ENCODE measurements at places on chromosomes 11 and 22. TPM values are rescaled to one million over a fixed set of nuclear protein-coding genes. Genes with fewer than 3 reads are reported as not detected.

The TREH gene
- total RNA-seq = not detected

The MAJIN gene
- not detected for total RNA-seq

- DNase-seq = no peak
These were observed 19.3 kb upstream of the CBX7 start for GRCh38 chr22:39171623-39172264.

DNA sequence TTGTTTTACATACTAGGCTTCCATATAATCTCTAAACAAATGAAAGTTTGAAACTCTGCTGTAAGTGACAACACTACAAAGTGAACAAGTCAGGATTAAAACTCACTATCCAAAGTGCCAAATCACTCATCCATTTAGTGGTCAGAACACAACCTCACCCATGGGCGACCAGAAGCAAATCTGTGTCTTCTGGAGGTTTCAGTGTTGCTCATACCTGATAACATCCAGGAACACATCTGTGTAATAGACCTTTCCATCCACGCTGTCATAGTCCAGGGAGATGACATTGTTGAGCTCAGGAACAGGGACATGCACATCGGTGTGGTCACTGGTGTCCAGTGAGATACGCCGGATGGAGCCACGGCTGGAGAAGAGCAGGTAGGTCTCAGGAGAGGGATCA, 28.5 kb upstream of the CKAP5 start:
- DNase-seq = no peak

GRCh38 chr22:24564376-24565058, 8.7 kb downstream of the SNRPD3 start:
- DNase-seq = no peak

GRCh38 chr11:3995949-3996554, 98.5 kb upstream of the RRM1 start:
- no peak for DNase-seq

DNA sequence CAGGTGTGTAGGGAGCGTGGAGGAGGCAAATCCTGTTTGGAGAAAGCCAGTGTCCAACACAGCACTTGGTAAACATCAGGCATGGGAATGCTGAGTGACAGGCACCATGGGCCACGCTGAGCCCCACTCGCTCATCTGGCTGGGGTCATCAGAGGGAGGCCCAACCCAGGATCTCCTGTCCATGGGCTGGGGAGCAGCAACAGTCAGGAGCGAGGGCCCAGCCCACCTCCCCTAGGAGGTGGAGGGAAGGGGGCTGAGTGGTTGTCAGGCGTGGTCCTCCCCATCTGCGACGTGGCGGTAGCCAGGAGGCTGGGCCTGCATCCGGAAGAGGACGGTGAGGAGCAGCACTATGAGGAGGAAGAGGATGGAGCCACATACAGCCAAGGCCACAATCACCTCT, 8.8 kb downstream of the ACP2 start:
- DNase-seq = no peak

DNA sequence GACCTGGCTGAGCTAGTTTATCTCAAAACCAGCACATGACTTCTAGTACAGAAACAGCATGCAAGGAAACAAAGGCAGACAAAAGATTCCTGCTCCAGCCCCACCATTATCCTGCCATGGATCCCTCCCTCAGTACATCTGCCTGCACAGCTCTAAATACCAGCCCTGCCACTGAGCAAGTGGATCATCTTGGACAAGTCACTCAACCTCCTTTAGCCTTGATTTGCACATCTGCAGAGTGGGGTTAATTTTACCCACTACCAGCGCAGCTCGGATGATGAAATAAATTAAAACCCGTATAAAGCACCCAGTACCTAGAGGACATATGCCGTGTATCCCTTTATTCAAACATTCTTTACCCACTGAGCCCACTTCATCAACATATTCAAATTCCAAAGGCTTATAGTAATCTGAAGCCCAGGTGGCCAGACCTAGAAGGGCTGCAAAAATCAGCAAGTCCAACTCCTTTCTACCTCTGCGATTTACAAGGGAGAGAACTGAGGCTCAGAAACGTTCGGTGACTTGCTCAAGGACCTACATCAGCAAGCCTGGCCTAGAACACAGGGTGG, 7.5 kb downstream of the SYN3 start:
- DNase-seq = no peak

- no peak for DNase-seq
These were observed 27.5 kb downstream of the LARGE2 start for GRCh38 chr11:45949992-45950407.

GRCh38 chr11:9015677-9016076, 11.9 kb upstream of the NRIP3 start:
- peak; percentile 51 for DNase-seq

- DNase-seq = no peak
These were observed 93.9 kb downstream of the DSCAML1 start for GRCh38 chr11:117702946-117703598.

DNA sequence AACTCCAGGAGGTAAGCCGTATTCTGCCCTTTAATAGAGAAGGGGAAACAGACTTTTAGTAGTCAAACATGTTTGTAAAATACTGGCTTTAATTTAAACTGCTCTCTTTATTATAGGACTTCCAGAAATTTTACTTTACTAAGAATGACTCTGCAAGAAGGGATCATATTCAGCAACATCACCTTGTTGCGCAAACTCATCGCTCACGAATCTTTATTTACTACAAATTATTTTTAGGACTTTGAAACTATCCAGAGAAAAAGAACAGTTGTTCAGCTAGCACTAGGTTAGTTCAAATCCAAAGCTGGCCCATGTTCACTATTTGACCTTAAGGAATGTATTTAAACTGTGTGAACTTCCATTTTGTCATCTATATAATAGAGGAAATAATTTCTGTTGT, 498.3 kb upstream of the TENM4 start:
- DNase-seq = no peak

DNA sequence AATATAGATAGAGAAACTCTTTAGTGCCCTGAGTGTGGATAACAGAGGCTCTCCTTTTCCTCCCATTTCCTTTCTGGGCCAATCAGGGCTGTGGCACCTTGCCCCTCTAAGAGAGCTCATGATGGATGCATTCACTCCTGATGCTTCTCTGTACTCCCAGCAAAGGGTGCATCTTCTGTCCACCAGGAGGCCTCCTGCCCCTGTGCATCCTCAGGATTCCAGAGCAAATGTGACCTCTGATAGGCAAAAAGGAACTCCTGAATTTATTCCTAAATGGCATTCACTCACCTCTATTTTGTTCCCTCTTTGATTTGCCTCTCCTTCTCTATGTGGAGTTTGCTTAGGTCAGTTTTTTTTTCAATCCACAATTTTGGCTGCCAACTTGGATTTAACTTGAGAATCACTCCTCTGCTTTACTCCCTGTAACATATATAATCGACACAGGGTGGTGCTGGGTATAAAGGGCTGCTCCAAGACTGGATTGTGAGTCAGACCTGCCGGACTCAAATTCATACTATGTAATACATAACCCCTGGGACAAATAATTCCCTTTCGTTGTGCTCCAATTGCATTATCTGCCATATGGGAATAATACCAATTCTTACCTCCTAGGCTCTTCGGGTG, 1.1 kb upstream of the MRGPRX4 start:
- no peak for DNase-seq

- no peak for DNase-seq
These were observed 60.2 kb downstream of the PDHX start for GRCh38 chr11:34976496-34977088.
